ENCODE measurements at places on chromosomes 5 and 9.

- no peak for DNase-seq
These were observed 317.3 kb upstream of the PRR16 start for GRCh38 chr5:120146787-120147186.

DNA sequence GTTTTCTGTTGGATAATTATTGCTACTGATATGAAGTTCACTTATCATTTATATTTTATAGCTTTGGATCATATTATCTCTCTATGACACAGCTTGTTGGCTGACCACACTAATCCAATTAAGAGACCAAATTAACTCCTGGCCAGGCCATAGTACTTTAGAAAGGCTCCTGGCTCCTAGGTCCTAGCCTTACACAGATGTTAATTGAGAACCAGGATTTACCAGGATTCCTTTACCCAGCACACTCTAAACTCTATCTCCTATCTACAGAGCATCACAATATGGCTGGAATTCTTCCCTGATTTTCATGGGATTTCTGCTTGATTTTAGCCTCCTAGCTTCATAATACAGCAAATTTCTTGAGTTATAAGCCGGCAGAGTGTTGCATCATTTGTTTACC lies 80.3 kb downstream of the SLCO6A1 start:
- DNase-seq, result no peak

GRCh38 chr5:29960323-29960722 lies 1233.2 kb upstream of the CDH6 start:
- no peak for DNase-seq

DNA sequence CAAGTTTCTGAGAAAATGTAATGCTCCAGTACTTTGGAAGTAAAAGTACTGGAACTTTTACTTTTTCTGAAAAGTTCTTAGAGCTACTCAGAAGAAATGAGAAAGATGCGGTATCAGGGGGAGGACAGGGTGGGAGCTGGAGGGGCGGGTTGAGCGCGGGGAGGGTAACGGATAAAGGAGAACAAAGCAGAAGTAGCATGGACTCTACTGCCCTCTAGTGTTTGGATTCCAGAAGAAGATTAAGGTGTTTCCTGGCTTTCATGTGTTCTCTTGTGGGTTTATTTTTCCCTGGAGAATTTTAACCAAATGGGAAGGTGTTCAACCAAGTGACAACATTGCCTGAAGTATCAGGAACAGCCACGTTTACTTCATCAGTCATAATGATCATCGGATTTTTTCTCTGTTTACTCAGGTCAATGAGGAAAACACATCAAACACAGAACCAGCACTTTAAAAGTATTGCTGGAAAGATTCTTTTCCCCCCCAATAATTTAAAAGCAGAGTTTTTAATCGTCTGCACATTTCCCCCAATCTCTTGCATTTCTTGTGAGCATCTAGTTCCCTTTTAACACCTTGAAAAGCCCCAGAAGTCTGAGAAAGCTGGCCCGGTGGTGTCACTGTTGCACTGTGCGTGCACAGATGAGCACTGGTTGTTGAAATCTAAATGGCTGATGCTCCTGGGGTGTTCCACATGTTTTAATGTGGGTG lies 190.6 kb downstream of the MPDZ start:
- DNase-seq, result no peak

DNA sequence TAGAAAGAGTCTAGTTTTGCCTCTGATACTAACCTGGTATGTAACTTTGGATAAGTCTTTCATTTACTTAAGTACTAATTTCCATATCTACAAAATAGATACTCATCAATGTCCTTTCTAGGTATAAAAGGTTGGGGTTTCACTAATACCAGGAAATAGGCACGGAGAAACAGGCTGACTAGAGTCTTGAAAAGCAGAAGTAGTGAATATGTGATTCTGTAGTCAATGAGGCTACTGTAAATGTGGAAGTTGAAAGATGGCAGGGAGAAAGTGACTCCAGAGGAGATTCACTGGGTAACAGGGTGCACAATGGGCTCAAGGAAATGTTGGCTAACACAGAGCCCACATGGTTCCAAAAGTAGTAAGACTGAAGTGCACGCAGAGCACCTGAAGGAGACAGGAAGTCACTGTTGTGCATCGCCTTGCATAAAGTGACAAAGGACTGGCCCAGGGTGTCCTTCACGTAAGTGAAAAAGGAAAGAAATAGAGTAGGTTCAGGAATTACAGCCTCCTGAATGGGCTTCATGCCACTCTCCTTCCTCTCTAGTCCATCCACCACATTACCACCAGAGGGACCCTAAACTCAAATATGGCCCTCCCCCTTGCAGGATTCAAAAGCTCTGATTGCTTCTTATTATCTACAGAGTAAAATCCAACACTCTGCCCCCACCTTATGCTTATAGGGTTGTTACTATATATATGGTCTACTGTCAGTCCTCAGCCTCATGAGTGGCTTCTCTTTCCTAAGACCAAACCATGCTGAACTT lies 288.0 kb upstream of the SMARCA2 start:
- no peak for DNase-seq

DNA sequence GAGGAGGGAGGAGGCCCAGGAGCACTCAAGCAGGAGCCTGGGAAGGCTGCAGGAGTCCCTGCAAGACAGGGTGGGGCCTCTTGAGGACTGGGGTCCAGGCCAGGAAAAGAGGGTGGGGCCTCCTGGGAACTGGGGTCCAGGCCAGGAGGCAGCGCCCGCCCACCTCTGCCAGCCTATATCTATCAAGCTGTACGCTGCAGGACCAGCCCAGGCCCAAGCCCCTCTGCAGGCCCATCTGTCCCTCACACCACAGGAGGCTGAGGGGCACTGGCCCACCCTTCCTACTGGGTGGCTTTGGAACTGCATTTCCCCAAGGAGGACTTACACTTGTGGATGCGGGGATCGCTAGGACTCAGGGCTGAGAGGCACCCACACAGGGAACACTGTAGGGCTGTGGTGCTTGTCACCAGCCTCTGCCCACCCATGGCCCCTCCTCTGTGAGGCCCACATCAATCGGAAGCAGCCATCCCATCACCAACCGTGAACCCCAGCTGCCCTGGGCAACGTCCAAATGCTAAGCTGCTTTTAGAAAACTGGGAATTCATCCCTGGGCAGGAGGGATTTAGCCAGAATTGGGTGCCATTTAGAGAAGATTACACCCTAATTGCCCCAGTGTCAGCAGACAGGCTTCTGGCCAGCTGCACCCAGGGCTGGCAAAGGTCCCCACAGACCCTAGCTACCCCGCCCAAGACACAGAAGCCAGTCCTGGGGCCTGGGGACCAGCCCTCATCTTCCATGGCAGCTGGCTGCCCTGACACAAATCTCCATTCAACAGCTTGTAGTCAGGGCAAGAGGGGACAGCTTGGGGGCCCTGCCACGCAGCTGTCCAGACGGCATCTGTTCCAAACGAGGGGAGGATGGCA lies 15.3 kb downstream of the BICD2 start:
- no peak for DNase-seq

- DNase-seq, result no peak
These were observed 334.1 kb downstream of the RFX3 start for GRCh38 chr9:3191715-3192114.

DNA sequence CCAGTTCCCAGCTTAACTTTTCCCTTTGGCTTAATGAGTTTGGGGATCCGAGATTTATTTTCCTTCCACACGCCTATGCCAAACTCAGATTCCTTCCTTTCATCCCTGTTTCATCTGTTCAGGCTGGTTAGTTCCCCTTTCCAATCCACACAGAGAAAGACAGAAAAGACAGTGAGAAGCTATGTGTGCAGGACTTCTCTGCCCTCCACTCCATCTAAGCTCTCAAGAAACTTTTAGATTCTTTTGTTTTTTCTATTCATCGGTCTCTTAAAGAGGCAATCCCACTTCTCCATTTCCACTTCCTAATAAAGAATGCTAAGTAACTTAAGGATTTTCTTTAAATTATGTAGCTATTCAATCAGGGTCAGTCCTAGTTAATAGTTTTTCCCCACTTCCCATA lies 11.2 kb downstream of the ITGA1 start:
- no peak for DNase-seq

GRCh38 chr5:35030426-35031100 lies 17.2 kb downstream of the AGXT2 start:
- no peak for DNase-seq

DNA sequence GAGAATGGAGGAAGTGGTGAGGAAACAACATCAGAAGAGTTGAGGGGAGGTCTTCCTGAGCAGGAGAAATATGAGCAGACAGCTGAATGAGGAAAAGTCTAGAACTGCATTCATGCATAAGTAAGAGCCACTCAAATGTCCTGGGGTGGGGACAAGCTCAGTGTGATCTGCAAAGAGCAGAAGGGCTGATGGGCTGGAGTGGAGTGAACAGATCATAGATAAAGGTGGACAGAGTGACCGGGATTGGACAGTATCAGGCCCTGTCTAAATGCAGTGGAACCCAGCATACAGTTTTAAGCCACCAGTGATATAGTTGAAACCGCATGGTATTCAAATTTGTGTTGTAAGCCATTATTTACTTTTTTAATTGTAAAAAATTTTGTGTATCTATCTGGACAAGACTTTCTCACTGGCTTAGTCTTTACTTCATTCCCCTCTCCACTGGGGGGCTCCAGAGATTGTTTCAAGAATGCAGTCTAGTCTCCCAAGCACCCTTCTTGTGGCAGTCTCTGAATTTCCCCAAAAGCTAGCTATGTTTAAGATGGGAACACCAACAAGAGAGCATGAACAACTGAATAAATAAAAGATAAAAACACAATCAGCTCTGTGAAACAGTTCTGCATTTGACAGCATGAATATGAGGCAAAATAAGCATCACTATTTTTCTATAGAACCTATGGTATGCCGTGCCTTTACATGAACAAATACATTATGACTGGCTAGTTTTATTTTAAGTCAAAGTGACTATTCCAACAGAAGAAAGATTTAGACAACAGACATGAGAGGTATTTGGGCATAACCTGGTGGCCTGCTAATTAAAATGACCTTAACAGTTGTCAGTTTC lies 10.7 kb upstream of the STK32A start:
- DNase-seq, result no peak

DNA sequence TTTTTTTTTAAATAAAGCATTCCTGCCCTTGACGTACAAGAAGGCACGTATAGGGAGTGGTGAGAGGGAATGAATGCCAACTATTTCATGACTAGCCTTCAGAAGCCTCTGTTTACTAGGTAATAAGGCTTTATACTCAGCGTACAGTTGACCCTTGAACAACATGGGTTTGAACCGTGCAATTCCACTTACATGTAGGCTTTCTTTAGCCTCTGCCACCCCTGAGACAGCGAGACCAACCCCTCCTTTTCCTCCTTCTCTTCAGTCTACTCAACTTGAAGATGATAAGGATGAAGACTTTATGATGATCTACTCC lies 22.5 kb downstream of the CDC42SE2 start:
- DNase-seq, result no peak

GRCh38 chr9:133869674-133870405 lies 122.3 kb downstream of the VAV2 start:
- peak; percentile 23 for DNase-seq

DNA sequence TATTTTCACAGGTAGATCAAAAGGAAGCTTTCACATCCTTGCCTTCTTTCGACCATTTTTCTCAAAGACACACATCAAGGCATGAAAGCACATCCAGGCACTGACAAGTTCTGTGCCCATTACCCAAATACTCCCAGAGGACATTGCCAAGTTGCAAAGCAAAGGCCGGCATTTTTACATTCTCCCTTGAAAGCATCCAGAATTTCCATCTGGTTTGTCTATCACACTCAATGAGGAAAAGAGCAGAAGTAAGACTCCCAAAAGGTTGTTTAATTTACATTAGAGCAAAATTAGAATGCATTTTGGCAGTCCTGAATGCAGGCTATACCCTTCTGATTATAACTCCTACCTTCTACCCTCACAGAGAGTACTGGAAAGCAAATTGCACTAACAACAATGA lies 160.5 kb downstream of the EPB41L4A start:
- DNase-seq, result no peak

GRCh38 chr9:121122246-121123032 lies 47.7 kb downstream of the CNTRL start:
- peak; percentile 27 for DNase-seq

DNA sequence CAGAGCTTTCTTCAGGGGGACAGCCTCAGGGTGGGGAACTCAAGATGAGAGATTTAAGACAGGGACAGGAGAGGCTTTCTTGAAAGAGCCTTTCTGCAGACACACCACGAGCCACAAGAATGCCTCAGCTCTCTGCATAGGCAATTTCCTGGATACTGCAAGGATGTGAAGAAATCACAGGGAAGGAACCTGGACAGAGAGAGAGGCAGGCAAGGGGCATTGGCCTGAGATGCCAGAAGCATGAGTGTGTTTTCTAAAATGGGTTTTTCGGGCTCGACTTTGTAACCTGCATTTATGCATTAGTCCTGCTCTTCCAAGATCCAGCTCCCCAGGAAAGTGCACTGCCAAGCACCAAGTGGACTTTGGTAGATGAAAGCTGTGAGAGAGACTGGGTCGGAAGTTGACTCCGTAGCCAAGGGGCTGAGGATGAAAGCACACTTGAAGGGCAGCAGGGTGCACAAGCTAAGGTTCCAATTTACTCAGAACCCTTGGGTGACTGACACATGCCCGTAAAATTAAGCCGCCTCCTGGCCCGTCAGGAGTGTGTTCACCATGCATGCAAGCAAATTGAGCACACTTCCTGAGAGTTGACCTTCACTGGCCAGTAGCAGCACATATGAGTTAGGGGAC lies 90.9 kb downstream of the CFAP90 start:
- DNase-seq, result no peak

- no peak for DNase-seq
These were observed 677.6 kb downstream of the SEMA5A start for GRCh38 chr5:8868283-8868682.

- no peak for DNase-seq
These were observed 48.9 kb downstream of the SLC6A3 start for GRCh38 chr5:1396293-1396816.

- no peak for DNase-seq
These were observed 672.9 kb upstream of the GRAMD2B start for GRCh38 chr5:125750147-125750860.

DNA sequence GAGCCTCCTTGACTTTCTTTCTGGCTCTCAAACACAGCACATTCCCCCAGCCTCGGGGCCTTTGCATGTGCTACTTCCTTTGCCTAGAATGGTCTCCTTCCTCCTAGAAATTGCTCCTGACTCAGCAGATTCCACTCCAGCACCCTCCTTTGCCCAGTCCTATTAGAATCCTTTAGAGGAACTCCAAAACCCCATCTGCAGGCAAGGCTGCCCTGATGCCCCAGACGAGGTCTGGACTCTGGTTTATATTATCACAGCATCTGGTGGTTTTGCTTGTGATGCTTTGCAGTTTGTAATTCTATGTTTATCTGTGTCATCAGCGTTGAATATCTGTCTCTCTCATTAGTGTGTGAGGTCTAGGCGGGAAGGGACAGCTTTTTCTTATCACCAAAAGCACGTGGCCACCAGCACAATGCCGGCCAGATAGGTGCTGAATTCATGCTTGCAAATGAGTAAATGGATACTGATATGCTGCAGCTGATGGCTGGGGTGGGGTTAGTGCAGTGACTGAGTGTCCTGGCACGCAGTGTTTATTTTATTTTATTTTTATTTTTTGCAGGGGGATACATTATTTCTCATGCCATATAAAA lies 30.0 kb upstream of the ANKH start:
- no peak for DNase-seq

- peak; percentile 77 for DNase-seq
These were observed 6.1 kb upstream of the TNIP1 start for GRCh38 chr5:151086905-151087360.

All from stimulated activated CD4-positive, alpha-beta T cell treated with anti-CD3 and anti-CD28 coated beads, Interleukin-2, amount 100 ng/mL, for 24 hours (primary cell).